Mesangial cell (primary cell): ENCODE measurements at places on chromosomes 6 and 20. TPM values are rescaled to one million over a fixed set of nuclear protein-coding genes. Genes with fewer than 3 reads are reported as not detected.

The GSTA2 gene
- total RNA-seq, result not detected in 2 replicates

The HNF4A gene
- total RNA-seq, result not detected in 2 replicates

The AKAP7 gene
- 1.1 and 2.7 TPM in 2 replicates for total RNA-seq

The NKAIN4 gene
- 20.0 and 213 TPM in 2 replicates for total RNA-seq

The TP53TG5 gene
- total RNA-seq, result not detected in 2 replicates

The TSBP1 gene
- total RNA-seq, result not detected in 2 replicates

The BPIFB2 gene
- total RNA-seq, result not detected in 2 replicates

The MATN4 gene
- total RNA-seq, result not detected in 2 replicates

The MCCD1 gene
- total RNA-seq, result not detected in 2 replicates

The RHAG gene
- total RNA-seq, result not detected in 2 replicates

The TMEM30A gene
- total RNA-seq, result 48.3 and 57.7 TPM in 2 replicates

The CST1 gene
- 0.25 TPM in 1 of 2 replicates, not detected in the other for total RNA-seq

The MRAP2 gene
- under 0.01 and 0.13 TPM in 2 replicates for total RNA-seq

The EMILIN3 gene
- 4.9 and 7.6 TPM in 2 replicates for total RNA-seq

The SMIM26 gene
- 87.3 and 137 TPM in 2 replicates for total RNA-seq

The TOX2 gene
- 5.1 and 6.6 TPM in 2 replicates for total RNA-seq

The PGC gene
- not detected in 2 replicates for total RNA-seq
